Mesenteric fat pad (tissue), 1 donor: ENCODE measurements at places on chromosomes 2 and 18. TPM values are rescaled to one million over a fixed set of nuclear protein-coding genes. Genes with fewer than 3 reads are reported as not detected.

Gene NGEF
- total RNA-seq, result 0.35 TPM

Gene CEBPZOS
- 40.2 TPM for total RNA-seq

Gene POTEC
- not detected for total RNA-seq

Gene RGPD5
- total RNA-seq, result 81.5 TPM

Gene ST6GAL2
- 0.45 TPM for total RNA-seq

Gene RAX
- total RNA-seq, result not detected

Gene GCKR
- 4.2 TPM for total RNA-seq

Gene ZNF396
- total RNA-seq, result 1.7 TPM

Gene OTOS
- total RNA-seq, result not detected

Gene CHRND
- total RNA-seq, result not detected

Gene ACADL
- total RNA-seq, result 10.9 TPM

Gene FAHD2B
- total RNA-seq, result 6.9 TPM

Gene FBXO11
- 59.3 TPM for total RNA-seq

Gene SNORC
- total RNA-seq, result 0.64 TPM

Gene CPO
- total RNA-seq, result 0.84 TPM

Gene OXER1
- 0.84 TPM for total RNA-seq

Gene STK17B
- total RNA-seq, result 67.7 TPM

Gene ABCG8
- not detected for total RNA-seq

Gene STRADB
- 34.7 TPM for total RNA-seq

Gene DSC3
- 0.22 TPM for total RNA-seq

Gene TFPI
- 66.8 TPM for total RNA-seq

Gene HOXD13
- 1.1 TPM for total RNA-seq

Gene MAP3K19
- total RNA-seq, result not detected

Gene ABCB11
- 0.06 TPM for total RNA-seq

Gene CYTIP
- 16.0 TPM for total RNA-seq

Gene MDH1
- total RNA-seq, result 392 TPM

Gene IL18R1
- 18.2 TPM for total RNA-seq

Gene KCNE4
- 15.0 TPM for total RNA-seq

Gene BUB1
- total RNA-seq, result 0.26 TPM

Gene REEP1
- 0.96 TPM for total RNA-seq

Gene TRPM8
- not detected for total RNA-seq

Gene POTEF
- total RNA-seq, result not detected

Gene ORC4
- 30.8 TPM for total RNA-seq

Gene GREB1L
- total RNA-seq, result 8.6 TPM

Gene NOSTRIN
- 62.1 TPM for total RNA-seq

Gene SLC16A14
- 2.5 TPM for total RNA-seq

Gene LRP1B
- total RNA-seq, result 0.22 TPM

Gene EFEMP1
- total RNA-seq, result 446 TPM

Gene MAP2
- total RNA-seq, result 3.4 TPM

Gene UNC50
- 46.6 TPM for total RNA-seq

Gene LDLRAD4
- 39.6 TPM for total RNA-seq

Gene CCDC68
- total RNA-seq, result 6.0 TPM

Gene ITGB6
- not detected for total RNA-seq

Gene ANKRD62
- total RNA-seq, result not detected

Gene EHD3
- 2.4 TPM for total RNA-seq

Gene ASB18
- total RNA-seq, result not detected

Gene KCTD1
- total RNA-seq, result 5.9 TPM

Gene SRBD1
- 11.7 TPM for total RNA-seq

Gene CFAP65
- total RNA-seq, result not detected

Gene LGALSL
- 21.7 TPM for total RNA-seq

Gene SDC1
- total RNA-seq, result 2.3 TPM

Gene CNGA3
- total RNA-seq, result 1.1 TPM

Gene SRD5A2
- 0.06 TPM for total RNA-seq

Gene GDF7
- 1.2 TPM for total RNA-seq

Gene CDH20
- 0.74 TPM for total RNA-seq

Gene EPAS1
- total RNA-seq, result 717 TPM
